Muscle of leg (tissue), 16 donors: ENCODE measurements at places on chromosomes 5 and 9. TPM values are rescaled to one million over a fixed set of nuclear protein-coding genes. Genes with fewer than 3 reads are reported as not detected.
A peak's percentile ranks its signal among the peaks of the same experiment; 100 is the strongest.

Gene HMMR
- 7.8 TPM for polyA plus RNA-seq

Gene PCDHGC5
- polyA plus RNA-seq: 0.49 TPM

Gene C1QTNF2
- 29.0 TPM for polyA plus RNA-seq

Gene SPATA31C1
- 0.04 TPM for polyA plus RNA-seq

Gene TTC33
- 13.4 TPM for polyA plus RNA-seq

Gene LOX
- 33.3 TPM for polyA plus RNA-seq

Gene FCN1
- 6.2 TPM for polyA plus RNA-seq

Gene MSMP
- polyA plus RNA-seq: not detected

DNA sequence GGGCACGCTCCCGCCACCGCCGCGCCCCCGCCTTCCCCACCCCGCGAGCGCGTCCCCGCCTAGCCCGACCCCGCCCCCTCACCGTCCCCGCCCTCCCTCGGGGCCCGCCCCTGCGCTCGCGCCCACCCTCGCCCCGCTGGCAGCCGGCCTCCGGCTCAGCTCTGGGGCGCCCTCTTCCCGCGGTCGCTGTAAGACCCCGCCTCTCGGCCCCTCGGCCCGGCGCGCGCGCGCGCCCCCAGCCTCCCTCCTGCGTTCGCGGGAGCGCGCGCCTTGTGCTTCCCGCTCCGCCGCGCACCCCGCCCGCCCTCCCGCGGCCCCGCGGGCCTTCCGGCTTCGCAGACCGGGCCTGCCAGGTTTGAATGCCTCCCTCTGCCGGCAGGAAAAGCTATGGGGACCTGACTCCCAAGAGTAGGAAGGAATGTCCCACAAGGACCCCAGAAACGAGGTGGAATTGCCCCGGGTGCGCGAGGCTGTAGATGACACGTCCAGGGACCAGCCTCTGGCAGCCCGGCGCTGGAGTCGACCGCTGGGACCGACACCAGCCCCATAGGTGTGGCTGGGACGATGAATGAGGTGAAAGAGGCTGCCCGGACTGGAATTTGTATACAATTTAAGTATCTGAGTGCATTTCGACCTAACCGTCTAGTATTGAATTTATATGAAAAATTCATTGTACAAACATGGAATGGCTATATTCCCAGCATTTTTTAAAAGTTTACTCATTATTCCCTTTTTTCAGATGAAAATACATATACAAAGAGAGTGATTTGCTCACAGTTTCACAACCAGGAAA lies 416 bp upstream of the PTBP3 start:
- DNase-seq: peak; percentile 99

- peak; percentile 98 for DNase-seq
Observed at GRCh38 chr5:149485655-149486615, 65.3 kb downstream of the CSNK1A1 start.

DNA sequence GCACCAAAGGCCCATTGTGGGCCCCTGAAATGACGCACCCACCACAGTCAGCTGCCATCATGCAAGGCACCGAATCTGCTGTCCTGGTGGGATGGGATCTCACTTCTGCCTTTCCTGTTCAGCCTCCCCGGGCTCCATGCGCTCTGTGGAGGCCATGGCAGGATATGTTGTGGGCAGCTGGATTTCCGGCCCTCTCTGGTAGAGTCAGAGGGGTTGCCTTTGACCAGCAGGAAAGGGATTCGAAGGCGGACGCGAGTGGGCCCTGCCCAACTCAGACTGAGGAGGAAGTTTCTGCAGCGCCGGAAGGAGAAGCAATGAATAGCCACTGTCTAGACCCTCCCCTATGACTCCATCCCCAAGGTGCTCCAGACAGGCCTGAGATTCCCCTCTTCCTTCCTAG lies 35.5 kb downstream of the GADD45G start:
- DNase-seq: peak; percentile 50

- peak; percentile 43 for DNase-seq
Observed at GRCh38 chr5:118988866-118989180, 476 bp upstream of the DTWD2 start.

- peak; percentile 55 for DNase-seq
Observed at GRCh38 chr9:34500623-34501267, 22.0 kb downstream of the ENHO start.

GRCh38 chr5:31593665-31594064 lies 45.3 kb upstream of the PDZD2 start:
- DNase-seq: no peak

DNA sequence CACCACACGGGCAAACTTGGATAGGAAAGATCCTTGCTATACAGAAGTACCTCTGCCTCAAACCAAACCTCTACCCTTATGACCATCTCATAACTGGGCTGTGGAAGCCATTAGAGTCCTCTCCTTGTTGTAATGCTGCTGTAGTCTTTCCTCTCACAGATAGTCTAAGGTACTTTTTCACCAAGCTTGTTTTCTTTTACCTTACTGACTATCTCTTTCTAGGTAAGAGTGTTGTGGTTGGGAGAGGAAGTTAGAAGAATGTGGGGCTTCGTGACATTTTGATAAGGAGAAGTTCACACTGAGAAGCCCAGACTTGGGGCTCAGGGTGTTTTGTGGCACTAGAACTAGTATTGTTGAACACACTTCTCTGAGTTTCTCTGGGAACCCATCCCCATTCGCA lies 8.9 kb downstream of the CFAP95 start:
- DNase-seq: no peak

GRCh38 chr9:134243778-134244467 lies 79.6 kb upstream of the RNU6ATAC start:
- DNase-seq: peak; percentile 76

- no peak for DNase-seq
Observed at GRCh38 chr5:73104326-73104725, 16.0 kb upstream of the TMEM171 start.

DNA sequence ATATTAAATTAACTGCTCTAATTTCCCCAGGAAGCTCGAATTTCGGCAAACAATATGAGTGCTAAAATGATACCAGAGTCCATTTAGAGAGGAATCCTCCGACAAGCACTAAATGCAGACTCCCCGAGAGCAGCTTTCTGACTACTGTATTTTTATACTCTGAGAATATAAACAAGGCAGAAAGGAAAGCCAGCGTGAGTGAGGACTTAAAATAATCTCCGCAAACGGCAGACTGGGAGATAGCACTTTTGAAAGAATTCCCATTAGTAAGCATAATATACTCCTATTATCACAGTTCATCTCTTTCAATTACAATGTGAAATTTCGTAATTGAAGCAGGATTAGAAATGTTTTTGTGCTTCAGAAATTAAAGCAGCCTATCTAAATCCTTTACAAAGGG lies 269.4 kb upstream of the PANK3 start:
- no peak for DNase-seq

- DNase-seq: peak; percentile 4
Observed at GRCh38 chr5:90807496-90807895, 248.9 kb downstream of the ADGRV1 start.

- DNase-seq: peak; percentile 18
Observed at GRCh38 chr5:73859696-73860095, 233.7 kb downstream of the ARHGEF28 start.

GRCh38 chr5:6365977-6366590 lies 12.3 kb downstream of the MED10 start:
- DNase-seq: no peak

- peak; percentile 69 for DNase-seq
Observed at GRCh38 chr9:86731511-86732063, 215.7 kb downstream of the GAS1 start.

GRCh38 chr9:14616188-14616982 lies 76.8 kb downstream of the ZDHHC21 start:
- DNase-seq: peak; percentile 77

- DNase-seq: no peak
Observed at GRCh38 chr5:133482028-133482427, 130.3 kb downstream of the FSTL4 start.

GRCh38 chr5:167582283-167582682 lies 709.2 kb upstream of the WWC1 start:
- peak; percentile 54 for DNase-seq

GRCh38 chr5:139653616-139654015 lies 5.5 kb downstream of the CXXC5 start:
- no peak for DNase-seq

DNA sequence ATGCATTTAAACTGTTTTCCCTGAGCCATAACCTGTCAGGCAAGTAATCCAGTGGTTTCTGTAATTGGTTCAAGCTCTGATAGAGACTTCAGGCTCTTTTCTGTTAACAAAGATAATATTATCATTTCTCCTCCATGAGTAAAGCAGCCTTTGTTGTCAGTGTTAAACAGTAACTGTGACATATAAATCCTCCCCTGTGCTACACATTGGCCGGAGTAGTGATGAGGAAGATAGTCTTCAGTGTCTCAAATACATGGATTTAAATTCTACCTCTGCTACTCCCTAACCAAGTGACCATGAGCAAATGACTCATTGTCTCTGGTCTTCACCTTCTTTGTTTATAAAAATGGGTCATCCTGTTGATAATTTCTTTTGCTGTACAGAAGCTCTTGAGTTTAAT lies 615.5 kb upstream of the CHD1 start:
- DNase-seq: no peak

DNA sequence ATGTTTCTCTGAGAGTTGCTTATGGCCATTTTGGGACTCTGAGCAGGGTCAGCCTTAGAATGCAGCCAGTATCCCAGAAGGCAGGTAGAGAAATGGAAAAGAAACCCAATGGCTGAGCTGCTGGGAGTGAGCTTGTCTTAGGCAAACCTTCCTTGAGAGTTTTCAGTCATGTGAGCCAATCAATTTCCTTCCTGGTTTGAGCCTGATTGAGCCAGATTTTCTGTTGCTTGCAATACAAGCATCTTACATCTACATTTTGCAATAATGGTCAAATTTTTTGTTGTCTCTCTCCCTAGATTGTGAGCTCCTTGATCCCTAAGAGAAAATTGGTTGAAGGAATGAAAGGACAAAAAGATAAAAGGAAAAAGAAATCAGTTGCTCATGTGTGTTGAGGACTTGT lies 155.3 kb downstream of the SNX18 start:
- DNase-seq: no peak

- no peak for DNase-seq
Observed at GRCh38 chr9:77820293-77820954, 172.3 kb upstream of the GNA14 start.

DNA sequence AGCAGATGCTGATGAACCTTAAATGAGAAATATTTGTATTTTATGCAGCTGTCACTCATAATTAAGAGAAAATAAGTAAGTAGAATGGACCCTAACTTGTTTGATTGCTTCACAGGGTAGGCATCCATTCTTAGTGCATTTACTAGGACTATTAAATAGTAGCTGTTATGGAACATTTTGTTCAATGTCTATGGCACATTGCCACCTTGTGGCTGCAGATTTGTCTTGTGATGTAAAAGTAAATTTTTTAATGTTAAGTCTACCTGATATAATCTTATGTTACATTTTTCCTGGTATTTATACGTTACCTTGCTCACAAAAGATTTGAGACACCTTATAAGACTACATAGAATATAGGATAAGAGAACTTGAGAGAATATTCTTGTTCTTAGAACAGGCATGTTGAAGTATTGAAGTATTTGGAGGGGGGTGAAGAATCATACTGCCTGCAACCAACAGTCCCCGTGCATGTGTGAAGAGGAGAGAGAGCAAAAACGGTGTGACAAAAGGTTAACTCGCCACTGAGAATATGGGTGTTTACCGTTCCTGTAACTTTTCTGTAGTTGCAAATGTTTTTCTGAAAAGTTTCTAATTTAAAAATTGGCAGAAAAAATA lies 161.1 kb downstream of the MAST4 start:
- DNase-seq: peak; percentile 84

- no peak for DNase-seq
Observed at GRCh38 chr5:173395257-173395932, 67.2 kb upstream of the STC2 start.

DNA sequence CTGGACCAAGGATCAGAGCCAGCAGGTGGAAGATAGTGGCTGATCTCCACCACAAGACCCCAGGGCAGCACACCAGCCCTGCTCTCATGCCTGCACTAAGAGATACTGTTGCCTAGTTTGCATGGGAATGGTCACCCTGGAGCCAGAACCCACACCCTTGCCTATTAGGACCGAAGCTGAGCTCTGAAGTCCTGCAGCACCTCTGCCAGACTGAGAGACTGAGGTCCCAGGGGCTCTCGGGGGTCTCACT lies 11.3 kb downstream of the ACSL6 start:
- DNase-seq: no peak

GRCh38 chr9:94168203-94169000 lies 84.1 kb downstream of the PTPDC1 start:
- DNase-seq: no peak

GRCh38 chr9:124629600-124629999 lies 122.4 kb upstream of the NR5A1 start:
- DNase-seq: peak; percentile 25

- DNase-seq: no peak
Observed at GRCh38 chr5:17879276-17879675, 245.0 kb downstream of the TAF11L14 start.

GRCh38 chr5:125244531-125244930 lies 498.1 kb upstream of the ZNF608 start:
- DNase-seq: no peak

DNA sequence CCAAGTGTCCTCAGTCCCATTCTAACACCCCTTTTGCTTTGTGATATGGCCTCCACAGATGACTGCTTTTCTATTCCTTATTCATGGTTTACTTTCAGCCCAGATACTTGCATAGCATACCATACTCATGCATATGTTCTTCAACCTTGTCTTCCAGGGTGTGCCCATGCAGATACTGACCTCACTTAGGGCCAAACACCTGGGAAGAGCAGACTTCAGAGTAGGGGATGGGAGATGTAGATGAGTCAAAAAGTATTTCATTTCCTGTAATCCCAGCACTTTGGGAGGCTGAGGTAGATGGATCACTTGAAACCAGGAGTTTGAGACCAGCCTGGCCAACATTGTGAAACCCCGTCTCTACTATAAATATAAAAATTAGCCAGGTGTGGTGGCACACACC lies 58.3 kb downstream of the NRG2 start:
- DNase-seq: no peak

DNA sequence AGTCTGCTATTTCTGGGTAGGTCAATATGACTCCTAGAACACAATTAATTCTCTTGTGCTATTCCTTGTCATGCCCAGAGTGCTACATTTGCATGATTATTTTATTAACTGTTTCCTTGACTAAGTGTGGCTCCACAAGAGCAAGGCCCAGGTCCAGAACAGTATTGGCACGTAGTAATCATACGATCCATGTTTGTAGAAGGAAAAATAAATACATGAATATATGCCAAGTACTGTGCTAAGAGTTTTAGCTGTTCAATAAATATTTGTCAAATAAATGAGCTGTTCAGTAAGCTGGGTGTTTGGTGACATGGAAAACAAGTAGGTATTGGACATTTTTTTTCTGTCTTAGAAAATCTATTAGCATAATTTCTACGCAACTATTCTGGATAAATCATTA lies 995.9 kb downstream of the MAT2B start:
- no peak for DNase-seq

GRCh38 chr9:32579706-32580331 lies 6.9 kb upstream of the NDUFB6 start:
- DNase-seq: peak; percentile 64

DNA sequence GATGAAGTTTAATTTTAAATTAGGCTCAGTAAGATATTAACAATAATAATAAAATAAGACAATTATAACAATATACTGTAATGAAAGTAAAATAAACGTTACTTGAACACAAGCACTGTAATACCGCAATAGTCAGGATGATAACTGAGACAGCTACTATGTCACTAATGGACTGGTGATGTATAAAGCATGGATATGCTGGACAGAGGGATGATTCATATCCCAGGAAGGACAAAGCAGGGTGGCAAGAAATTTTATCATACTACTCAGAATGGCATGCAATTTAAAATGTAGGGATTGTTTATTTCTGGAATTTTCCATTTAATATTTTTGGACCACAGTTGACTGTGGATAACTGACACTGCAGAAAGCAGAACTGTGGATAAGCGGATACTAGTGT lies 196.9 kb downstream of the VPS13A start:
- no peak for DNase-seq

GRCh38 chr9:105232207-105232606 lies 12.2 kb upstream of the SLC44A1 start:
- no peak for DNase-seq
